ENCODE measurements at places on chromosomes 7 and 10.

DNA sequence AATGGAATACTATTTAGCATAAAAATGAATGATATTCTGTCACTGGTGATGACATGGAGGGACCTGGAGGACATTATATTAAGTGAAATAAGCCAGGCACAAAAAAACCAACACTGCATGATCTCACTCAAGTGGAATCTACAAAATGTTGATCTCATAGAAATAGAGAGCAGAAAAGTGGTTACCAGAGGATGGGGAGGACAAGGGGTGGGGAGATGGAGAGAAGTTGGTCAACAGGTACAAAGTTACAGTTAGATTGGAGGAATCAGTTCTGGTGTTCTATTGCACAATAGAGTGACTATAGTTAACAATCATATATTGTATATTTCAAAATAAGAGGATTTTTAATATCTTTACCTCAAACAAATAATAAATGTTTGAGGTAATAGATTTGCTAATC lies 24.7 kb upstream of the SLC18A3 start:
- DNase-seq: no peak

DNA sequence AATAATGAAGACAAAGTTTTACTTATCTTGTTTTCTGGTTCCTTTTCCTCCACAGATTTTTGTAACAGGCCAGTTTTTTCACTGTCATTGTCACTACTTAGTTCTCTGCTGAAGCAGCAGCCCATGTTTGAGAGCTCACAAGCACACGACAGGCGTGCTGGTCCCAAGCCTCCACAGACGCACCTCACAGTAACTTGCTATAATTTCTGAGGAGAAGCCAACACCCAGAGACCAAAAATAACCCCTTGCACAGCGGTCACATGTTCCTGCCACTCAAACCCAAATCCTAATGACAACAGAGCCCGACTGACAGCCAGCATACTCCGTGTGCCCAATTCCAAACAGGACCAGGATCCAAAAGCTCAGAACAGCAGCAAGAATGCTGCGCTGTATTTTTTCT lies 58.5 kb downstream of the LARP4B start:
- no peak for DNase-seq

DNA sequence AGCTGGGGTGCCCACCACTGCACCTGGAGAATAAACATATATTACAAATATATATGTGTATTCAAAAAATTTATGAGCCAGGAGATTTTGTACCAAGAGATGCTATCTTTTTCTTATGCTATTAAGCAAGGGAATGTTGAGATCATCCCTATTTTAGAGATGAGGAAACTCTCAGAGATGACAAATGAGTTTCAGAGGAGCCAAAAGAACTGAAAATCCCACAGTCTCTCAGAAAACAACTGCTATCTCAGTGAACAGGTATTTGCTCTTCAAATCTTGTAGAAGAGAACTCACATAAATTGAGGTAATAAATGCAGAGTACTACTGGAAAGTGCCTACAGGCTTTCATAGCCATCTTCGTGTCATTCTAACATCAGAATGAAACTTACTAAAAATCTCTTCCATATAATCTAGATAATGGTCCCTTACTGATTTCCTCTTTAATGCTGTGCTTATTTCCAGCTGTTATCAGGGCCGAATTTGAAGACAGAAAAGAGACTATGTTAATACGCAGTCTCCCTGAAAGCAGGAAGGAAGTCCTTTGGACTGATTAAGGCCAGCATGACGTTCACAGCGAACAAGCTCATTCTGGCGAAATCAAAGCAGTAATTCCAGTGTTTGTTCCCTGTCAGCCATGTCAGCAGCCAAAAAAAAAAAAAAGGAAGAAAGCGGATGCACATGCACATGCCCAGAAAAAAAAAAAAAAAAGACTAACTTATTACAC lies 29.4 kb upstream of the ANAPC16 start:
- no peak for DNase-seq

DNA sequence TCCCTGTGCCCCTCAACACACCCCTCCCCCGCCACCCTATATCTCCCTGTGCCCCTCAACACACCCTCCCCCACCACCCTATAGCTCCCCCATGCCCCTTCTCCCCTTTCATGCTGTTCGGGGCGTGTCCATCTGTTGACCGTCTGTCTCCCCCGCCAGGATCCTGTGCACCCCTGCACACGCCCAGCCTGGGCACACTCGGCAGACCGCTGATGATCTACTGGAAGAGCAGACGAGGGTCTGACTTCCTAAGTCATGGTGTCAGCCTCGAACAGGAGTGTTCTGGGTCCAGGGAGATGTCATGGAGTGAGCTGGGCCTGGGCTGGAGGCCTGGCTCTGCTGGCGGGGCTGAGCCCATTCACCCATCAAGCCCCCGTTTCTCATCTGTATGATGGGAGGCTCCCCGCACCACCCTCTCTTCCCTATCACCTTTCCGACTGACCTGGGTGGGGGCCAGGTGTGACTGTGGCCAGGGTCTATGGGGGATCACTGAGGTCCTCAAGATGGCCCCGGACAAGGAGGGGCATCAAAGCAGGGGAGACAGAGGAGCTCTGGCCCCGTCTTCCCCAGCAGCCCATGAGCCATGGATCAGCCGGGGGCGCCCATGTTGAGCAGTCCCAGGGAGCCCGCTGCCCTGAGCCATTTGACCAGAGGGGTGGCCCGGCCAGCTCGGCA lies 48.3 kb downstream of the PDGFA start:
- DNase-seq: no peak

GRCh38 chr10:7337431-7338171 lies 73.2 kb downstream of the SFMBT2 start:
- no peak for DNase-seq

DNA sequence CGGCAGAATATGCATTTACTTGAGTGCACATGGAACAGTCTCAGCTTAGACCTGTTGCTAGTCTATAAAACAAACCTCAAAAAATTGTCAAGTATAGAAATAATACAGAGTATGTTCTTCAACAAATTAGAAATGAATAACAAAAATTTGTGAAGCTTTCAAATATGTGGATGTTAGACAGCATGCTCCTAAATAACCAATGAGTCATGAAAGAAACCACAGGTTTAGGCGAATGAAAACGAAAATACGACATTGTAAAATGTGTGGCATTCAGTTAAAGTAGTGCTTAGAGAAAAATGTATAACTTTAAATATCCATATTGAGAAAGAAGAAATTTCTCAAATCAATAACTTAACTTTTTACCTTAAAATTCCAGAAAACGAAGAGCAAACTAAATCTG lies 760.0 kb upstream of the SORCS1 start:
- no peak for DNase-seq

GRCh38 chr10:47256751-47257336 lies 43.2 kb upstream of the GDF10 start:
- DNase-seq: no peak

GRCh38 chr10:63343476-63343875 lies 122.3 kb downstream of the JMJD1C start:
- no peak for DNase-seq

DNA sequence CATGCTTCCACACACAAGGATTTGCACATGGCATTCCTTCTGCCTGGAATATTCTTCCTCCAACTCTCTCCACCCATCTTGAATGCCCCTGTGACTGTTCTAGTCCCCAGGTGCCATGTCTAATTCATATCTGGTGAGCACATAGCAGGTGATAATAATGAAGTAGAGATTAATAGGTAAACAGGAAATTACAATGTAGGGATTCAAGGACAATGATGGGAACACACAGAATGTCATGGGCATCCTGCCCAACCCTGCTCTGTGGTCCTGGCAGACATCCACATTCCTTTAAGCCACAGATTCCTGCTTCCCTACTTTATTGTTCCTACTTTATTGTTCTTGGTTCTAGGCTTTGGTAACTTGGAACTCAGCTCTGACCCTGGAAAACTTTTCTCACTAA lies 115.8 kb downstream of the THSD7A start:
- no peak for DNase-seq

DNA sequence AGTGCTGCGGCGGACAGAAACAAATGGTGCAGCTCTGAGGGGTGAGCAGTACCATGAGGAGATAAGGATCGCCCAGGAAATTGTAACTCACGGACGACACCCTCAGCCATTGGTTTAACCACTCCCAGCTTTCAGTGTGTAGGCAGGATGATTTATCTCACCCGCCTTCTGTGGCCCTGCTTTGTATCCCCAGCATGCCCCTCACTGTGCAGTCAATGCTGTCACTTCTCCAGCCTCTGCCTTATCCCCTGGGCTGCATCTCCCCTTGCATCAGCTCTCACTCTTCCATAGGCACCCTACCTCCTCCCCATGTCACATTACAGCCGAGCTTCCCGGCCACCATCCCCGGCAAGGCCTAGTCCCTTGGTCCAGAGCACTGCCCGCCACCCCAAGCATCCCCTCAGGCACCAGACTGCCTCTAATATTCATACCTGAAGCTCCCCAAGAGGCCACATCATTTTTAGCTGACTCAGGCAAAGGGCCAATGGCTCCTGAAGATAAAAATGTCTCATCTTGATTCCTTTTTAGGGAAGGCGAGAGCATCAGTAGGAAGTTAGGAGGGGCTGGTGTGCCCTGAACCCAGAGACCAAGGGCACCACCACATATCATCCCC lies 77.1 kb downstream of the CARD11 start:
- no peak for DNase-seq
